ENCODE measurements at places on chromosomes 4 and X.

- no peak for DNase-seq
These were observed 1932.6 kb upstream of the TENM3 start for GRCh38 chr4:180310616-180311015.

GRCh38 chr4:82145850-82146249 lies 227.9 kb downstream of the HNRNPD start:
- DNase-seq: no peak

DNA sequence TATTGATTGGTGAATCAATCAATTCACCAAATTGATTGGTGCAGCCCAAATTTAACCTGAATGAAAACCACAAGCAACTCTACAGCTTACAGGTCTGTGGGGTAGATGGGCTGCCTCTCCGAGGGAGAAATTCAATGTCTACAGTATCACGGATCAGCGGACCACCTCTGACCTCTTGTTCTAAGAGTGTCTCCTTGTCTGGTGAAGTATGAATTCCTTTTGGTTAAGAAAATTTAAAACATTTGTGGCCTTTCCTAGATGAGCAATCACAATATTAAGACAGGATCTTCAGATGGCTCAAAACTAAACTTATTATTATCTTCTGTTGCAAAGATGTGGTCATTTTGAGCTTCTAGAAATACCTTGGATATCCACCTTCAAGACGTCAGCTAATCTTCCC lies 153.3 kb downstream of the IL15 start:
- no peak for DNase-seq

DNA sequence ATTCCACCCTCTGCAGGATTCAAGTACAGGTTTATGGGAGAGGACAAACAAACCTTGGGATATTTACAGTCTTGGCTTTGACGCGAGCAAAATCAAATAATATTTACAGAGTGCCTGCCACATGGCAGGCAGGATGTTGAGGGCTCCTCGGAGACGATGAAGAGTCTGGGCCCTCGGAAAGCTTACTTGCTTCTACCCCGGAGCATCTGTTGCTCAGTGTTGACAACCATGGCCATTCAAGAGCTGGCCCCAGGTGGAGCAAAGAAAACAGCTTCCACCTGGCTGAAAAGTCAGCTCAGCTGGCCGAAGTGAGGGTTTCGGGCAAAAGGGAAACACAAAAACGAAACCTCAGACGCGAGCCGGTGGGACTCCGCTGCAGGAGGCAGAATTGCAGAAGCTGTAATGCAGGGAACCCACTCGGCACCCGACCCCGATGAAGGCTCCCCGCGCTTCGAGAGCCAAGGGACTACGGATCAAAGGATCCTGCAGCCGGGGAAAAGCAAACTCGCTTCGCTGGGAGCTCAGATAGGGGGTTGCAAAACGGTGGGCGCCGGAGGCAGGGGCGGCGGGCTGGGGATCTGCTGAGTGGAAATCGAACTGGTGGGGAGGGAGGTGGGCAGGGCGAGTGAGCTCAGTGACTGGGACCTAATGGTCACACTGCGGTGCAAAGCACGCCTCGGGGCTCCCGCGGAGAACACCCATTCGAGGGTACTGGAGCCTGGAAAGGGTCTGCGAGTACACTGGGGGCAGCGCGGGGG lies 805 bp downstream of the ATP8A1 start:
- DNase-seq: peak; percentile 26

DNA sequence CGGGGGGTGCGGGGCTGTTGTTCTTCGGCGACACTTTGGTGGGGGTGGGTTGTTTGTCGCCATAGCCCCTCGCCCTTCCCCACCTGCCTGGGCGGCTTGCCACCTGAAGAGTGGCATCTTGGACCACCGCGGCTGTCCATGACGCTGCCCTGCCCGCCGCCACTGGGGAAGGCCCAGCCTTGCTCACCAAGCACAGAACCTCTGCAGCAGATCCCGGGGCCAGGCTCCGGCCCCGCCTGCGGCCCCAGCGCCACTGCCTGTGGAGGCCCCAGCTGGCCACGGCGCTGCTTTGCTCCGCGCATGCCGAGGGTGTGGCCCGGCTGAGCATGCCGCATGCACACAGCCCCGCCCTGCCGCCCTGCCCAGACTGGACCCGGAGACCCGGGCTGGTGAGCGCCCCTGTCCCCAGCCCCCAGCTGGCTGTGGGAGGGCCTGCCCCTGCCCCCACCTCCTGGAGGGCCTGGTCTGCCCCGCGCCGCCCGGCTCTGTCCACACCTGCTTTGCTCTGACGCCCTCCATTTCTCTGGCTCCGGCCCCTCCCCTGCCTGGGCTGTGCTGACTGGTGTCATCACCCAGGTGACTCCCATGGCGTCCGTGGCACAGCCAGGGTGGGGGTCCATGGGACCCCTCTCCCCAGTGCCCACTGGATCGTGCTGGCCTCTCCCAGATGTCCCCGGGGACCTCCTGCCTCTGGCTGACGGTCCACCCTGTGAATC lies 5.3 kb downstream of the NAT8L start:
- no peak for DNase-seq

GRCh38 chr4:52948057-52948423 lies 85.9 kb downstream of the RASL11B start:
- no peak for DNase-seq

GRCh38 chr4:189147005-189147929 lies 793.4 kb upstream of the FRG1 start:
- no peak for DNase-seq

GRCh38 chr4:188971125-188971524 lies 831.9 kb downstream of the TRIML1 start:
- no peak for DNase-seq

DNA sequence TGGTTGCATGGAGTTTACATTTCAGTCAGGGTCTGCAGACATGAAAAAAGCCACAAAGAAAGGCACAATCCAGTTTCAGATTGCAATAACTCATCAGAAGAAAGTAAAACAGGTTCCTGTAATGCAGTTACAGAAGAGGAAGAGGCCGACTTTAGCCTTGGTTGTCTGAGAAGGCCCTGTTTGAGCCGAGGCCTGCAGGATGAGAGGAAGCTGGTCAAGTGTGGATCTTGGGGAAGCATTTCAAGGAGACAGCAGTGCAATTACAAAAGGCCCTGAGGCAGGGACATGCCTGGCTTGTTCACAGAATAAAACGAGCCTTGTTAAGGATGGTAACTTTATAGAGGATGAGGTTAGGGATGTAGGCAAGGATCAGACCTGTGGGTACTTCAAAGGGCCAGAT lies 62.4 kb downstream of the AFF2 start:
- no peak for DNase-seq

- DNase-seq: no peak
These were observed 40.3 kb upstream of the GLRA3 start for GRCh38 chr4:174869339-174869738.

GRCh38 chrX:20143561-20143960 lies 1.9 kb upstream of the EIF1AX start:
- no peak for DNase-seq

DNA sequence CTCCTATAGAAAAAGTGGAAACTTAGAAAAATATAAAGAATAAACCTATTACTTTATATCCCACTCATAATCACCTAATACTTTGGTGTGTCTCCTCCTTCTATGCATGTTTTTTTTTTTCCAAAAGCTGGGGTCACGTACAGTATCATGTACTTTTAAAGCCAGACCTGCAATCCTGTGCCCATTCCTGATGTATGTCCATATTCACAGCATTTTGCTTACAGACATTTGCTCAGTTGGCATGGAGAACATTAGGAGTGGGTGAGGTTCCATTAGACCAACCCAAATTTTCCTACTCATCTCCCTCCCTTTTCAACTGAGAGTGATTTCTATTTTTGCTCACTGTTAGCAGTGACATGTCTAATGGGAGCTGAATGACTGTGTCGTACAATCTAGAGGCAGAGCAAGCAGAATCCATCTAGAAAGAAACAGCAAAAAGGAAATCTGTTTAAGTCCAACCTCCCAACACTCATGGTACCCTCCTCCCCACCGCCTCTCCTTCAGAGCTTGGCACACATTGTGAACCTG lies 195.6 kb upstream of the KLF3 start:
- DNase-seq: no peak

GRCh38 chrX:68665502-68665901 lies 18.0 kb downstream of the STARD8 start:
- no peak for DNase-seq

DNA sequence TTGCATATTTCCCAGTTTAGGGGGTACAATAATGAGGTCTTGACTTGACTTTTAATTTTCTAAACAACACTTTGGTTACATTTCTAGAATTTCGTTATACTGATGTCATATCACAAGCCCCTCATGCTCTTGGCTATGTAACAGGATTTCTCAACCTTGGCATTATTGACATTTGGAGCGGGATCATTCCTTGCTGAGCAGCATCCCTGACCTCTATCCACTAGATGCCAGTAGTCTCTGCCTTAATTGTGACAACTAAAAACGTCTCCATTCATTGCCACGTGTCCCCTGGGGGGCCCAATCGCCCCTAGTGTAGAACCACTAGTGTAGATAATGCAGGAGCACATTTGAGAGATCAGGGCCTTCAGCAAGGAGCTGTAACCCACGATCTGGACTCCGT lies 234.2 kb upstream of the MID1 start:
- DNase-seq: no peak

DNA sequence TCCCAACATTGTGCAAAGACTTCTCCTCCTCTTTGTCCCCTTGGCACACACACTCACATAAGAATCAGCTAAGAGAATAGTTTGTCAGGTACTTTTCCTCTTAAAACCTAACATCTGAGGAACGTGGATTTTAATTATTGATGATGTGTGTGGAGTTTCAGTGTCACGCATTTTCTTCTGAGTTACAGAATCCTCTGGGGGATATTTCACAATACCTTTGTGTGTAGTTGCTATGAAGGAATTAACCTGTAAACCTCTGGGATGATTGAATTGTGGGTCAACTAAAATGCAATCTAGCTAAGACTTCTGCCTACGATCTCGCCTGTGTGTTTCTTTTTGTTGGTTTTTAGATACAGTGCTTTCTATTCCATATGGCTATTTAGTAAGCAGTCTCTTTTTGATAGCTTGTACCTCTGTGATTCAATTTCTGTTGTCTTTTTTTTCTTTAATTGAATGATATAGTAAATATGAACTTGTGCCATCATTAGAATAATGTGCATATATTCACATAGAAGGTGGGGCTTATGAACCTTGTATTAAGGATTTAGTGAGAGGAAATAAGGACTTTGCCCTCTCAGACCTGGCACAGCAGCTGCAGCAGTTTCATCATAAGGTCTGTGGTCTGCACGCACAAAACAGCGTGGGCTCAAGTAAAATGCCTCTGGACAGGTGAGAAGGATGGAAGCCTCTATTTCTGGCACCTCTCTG lies 99.2 kb downstream of the TSPAN7 start:
- no peak for DNase-seq

DNA sequence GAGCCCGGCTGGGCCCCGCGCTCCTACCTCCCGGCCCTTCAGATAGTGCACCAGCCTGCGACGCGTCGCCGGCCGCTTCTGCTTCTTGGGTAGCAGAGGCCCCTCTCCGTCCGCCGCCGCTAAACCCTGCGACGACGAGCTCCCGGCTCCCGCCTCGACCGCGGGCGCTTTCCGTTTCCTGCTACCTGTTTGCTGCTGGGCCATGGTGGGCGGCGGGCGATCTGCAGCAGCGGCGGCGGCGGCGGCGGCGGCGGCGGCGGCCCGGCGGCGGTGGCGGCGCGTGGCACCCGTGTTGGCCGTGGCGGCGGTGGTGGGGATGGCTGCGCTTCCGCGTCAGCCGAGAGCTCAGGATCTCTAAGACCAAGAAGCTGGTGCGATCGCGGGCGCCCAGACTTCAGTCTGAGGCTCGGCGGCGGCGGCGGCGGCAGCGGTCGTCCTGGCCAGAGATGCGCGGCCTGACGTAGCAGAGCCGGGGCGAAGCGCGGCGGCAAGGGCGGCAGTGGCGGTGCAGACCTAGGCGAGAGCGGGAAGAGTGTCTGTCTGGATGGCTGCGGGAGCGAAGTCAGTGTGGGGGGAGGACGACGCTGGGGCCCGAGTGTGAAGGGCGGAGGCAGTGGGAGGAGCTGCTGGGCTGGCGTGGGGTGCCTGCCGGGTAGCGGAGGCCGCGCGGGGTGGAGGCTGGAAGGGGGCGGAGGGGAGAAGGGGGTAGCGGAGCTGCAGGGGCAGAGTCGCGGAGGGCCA lies at the start of gene DCAF12L2:
Gene DCAF12L2 (minus strand): TSS at position 569 of the 741 bp plus-strand sequence. CDS start 365 bp downstream, at position 204.
- DNase-seq: no peak

- DNase-seq: no peak
These were observed 74.3 kb downstream of the IQCM start for GRCh38 chr4:149741186-149741831.

DNA sequence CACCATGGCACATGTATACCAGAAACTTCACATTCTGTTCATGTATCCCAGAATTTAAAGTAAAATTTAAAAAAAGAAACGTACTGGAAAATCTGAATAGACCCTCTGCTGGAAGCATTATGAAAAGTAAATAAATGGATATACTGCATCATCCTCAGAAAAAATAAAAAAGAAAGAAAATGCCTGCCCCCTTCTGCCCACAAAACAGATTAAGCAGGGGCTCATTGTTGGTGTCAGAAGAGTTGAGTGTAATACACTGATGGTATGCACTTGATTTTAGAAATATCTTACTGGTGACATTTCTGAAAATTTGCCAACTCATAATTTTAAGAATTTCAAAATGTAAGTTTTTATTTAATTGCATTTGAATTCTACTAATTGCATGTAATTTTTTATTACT lies 77.8 kb downstream of the LRP2BP start:
- no peak for DNase-seq

- DNase-seq: no peak
These were observed 120.1 kb downstream of the MFAP3L start for GRCh38 chr4:169906104-169906503.

- no peak for DNase-seq
These were observed 238.8 kb downstream of the GRIA3 start for GRCh38 chrX:123422875-123423274.

DNA sequence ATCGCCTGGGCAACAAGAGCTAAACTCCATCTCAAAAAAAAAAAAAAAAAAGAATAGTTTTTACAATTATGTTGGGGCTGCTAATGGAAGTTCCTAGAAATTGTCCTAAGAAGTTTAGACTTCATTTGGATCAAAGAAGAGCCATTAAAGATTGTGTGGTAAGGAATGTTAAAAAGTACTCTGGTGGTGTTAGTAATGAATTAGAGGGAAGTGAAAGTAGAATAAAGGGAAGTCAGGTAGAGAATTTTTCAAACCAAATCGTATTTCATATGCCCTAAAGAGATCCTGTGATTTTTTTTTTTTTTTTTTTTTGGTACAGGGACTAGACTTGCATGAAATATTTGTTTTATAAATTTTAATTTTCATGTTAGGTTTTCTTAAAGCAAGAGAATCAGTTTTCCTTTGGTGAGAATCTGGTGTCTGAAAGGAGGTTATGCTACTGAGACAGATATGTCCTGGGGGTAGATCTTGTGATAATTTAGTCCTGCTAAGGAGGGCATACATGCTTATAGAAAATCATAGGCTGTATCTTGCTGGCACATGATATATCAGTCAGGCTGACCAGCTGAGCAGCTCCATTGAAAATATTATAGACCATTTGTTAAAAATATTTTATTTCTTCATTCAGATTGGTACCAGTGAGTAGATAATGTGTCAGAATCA lies 10.7 kb downstream of the SEC24B start:
- no peak for DNase-seq

GRCh38 chr4:155491336-155492120 lies 114.8 kb upstream of the MAP9 start:
- no peak for DNase-seq

All from activated effector memory CD4-positive, alpha-beta T cell treated with Interleukin-2 at 50 U/mL for 16 hours (primary cell).